Stimulated activated CD4-positive, alpha-beta T cell treated with anti-CD3 and anti-CD28 coated beads, Interleukin-1b, Interleukin-23, amount 100 ng/mL, for 24 hours (primary cell): ENCODE measurements at places on chromosomes 3 and 15.

- DNase-seq, result no peak
Measured at GRCh38 chr15:48089702-48090101, 31.1 kb upstream of the SLC24A5 start.

DNA sequence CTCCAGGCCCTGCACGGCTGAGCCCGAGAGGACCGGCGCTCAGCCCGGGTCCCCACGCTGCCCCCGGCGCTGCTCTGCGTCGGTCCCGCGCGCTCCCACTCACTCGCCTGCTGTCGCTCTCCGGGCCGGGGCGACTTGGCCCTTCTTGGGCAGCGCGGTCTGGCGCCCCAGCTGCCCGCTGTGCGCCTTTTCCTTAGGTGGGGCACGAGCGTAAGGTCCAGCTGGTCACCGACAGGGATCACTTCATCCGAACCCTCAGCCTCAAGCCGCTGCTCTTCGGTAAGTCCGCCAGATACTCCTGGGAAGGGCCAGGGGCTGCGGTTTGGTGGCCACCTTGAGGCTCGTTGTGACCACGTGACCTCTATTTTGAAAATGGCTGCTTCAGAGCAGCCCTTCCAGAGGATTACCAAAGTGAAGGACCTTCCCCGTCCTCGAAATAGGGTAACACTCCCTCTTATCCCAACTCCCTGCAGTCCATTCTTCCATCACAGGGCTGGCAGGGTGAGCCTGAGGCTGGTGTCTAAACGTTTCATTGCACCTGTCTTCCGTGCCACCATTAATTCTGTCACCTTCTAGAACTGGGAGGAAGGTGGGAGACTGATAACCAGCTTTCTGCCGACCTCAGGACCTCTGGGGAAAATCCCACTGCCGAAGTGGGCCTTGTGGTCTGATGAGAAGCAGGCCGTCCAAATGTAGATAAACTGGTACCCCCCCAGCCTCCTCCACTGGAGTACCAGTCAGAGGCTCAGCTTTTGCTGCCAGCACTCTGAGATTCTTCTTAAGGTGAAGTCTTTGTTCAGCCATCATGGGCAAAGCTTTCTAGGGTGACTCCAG, 812 bp downstream of the P4HTM start:
- DNase-seq, result no peak

- no peak for DNase-seq
Measured at GRCh38 chr3:63042833-63043232, 167.6 kb upstream of the CADPS start.

GRCh38 chr3:119559441-119559963, at the start of gene CD80:
CD80 (minus strand) TSS chr3:119559614; CDS start chr3:119557728, 1,886 bp downstream.
- DNase-seq, result no peak

DNA sequence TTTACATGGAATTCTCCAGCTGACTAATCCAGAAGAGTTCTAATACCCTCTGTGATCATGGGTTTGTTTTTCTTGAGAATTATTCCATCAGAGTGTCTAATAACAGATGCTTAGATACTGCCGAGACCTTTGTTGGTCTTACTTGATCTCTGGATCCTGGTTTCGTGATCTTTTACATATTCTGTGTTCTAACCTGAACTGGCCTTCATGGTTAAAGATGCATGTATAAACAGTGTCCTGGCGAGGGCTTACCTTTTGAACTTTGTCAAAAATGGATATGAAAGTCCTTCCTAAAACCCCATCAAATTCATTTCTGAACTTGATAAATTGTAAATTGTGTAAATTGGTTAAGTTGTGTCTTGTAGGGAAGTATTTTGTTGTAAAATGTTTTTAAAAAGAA, 24.8 kb downstream of the UBE2Q2 start:
- no peak for DNase-seq

DNA sequence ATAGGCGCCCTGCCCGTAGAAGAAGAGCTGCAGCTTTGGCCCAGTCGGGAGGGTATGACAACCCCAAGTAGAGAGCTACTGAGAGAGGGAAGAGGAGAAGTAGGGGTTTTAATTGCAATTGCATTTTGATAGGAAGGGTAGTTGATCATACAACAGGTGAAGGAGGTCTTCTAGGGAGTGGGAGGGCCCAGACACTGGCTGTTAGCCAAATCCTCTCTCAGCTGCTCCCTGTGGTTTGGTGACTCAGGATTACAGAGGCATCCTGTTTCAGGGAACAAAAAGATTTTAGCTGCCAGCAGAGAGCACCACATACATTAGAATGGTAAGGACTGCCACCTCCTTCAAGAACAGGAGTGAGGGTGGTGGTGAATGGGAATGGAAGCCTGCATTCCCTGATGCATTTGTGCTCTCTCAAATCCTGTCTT, 408.9 kb upstream of the THBS1 start:
- DNase-seq, result peak; percentile 36

- no peak for DNase-seq
Measured at GRCh38 chr3:49761661-49762060, 24.7 kb downstream of the IP6K1 start.
